ENCODE measurements at places on chromosomes 7 and 10.

DNA sequence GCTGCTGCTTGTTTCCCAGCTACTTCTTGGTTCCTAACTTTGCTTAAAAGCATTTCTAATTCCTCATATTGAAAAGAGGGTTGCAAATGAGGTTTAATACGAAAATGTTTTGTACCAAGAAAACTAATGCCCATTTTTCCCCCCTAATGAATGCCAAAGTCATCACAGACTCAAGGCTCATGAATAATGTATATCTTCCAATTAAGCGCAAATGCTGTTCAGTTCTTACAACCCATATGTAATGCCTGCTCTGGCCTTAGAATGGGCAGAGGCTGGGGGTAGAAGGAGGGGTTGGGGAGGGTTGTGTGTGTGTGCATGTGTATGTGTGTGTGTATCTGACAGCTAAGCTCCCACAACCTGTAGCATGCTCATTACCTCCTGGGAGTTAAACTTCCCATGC is 901.7 kb downstream of the KCNMA1 start:
- DNase-seq = no peak

GRCh38 chr7:31114593-31115343 is 62.7 kb downstream of the ADCYAP1R1 start:
- peak; percentile 38 for DNase-seq

GRCh38 chr7:121500360-121501058 is 104.4 kb upstream of the FAM3C start:
- DNase-seq = no peak

GRCh38 chr7:30304177-30304884 is 19.9 kb downstream of the ZNRF2 start:
- DNase-seq = no peak

GRCh38 chr10:27805180-27805579 is 59.6 kb upstream of the MKX start:
- DNase-seq = no peak
